Activated naive CD4-positive, alpha-beta T cell treated with anti-CD3 and anti-CD28 coated beads for 36 hours (primary cell): ENCODE measurements at places on chromosomes 5 and 9. TPM values are rescaled to one million over a fixed set of nuclear protein-coding genes. Genes with fewer than 3 reads are reported as not detected.

CDC14B gene
- 0.89 TPM for total RNA-seq

PHYHD1 gene
- total RNA-seq = 0.44 TPM

GDNF gene
- total RNA-seq = not detected

CARTPT gene
- not detected for total RNA-seq

RNF208 gene
- 5.0 TPM for total RNA-seq

FSTL4 gene
- total RNA-seq = 0.30 TPM

- no peaks in the 10 kb centered on the region for H3K36me3 ChIP-seq
- DNase-seq = no peak
- no peaks in the 10 kb centered on the region for H3K27me3 ChIP-seq
These were observed 157.9 kb downstream of the NFIB start for GRCh38 chr9:14156046-14156445.

DNA sequence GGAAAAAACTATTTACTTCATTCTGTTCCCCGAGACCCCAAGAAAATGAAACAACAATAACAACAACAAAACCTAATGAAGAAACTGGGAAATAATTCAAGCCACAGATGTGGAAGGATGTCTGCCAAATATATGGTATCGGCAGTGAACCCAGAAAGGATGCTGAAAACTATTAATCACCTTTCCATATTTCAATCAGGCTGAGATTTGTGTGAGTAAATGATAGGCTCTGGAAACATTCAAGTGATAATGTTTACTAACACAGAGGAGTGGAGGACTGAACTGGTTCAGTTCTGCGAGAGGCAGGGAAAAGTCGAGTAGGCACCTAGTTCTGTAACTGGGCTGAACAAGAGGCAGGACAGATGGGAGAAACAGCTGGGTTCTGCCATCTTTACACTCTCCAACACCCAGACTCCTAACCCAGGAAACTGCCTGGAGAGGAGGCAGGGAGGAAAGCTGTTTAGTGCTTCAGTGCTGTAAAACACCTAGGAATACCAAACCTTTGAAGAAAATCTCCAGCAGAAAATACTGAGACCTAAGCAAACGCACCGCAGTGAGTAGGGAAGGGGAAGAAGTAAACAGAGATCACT lies 96.8 kb upstream of the GNA14 start:
- H3K4me3 ChIP-seq = no peak overlapping the region
- no peaks in the 10 kb centered on the region for H3K27me3 ChIP-seq
- H3K27ac ChIP-seq = no peak overlapping the region
- no peak for DNase-seq
- peaks cover 45% of the 10 kb centered on the region for H3K4me1 ChIP-seq

- H3K4me1 ChIP-seq = no peaks in the 10 kb centered on the region
- no peak overlapping the region for H3K4me3 ChIP-seq
- H3K36me3 ChIP-seq = no peaks in the 10 kb centered on the region
- no peaks in the 10 kb centered on the region for H3K27me3 ChIP-seq
- H3K27ac ChIP-seq = no peak overlapping the region
These were observed 1829.6 kb upstream of the NUDT12 start for GRCh38 chr5:105392122-105392709.

- H3K4me3 ChIP-seq = no peak overlapping the region
- no peaks in the 10 kb centered on the region for H3K27me3 ChIP-seq
- DNase-seq = no peak
These were observed 597.9 kb downstream of the PTPRD start for GRCh38 chr9:10014889-10015288.

- DNase-seq = peak; percentile 11
- no peak overlapping the region for H3K27ac ChIP-seq
- peaks cover 30% of the 10 kb centered on the region for H3K4me1 ChIP-seq
- peaks cover 45% of the 10 kb centered on the region for H3K27me3 ChIP-seq
These were observed 4.0 kb downstream of the TSLP start for GRCh38 chr5:111075520-111075919.

DNA sequence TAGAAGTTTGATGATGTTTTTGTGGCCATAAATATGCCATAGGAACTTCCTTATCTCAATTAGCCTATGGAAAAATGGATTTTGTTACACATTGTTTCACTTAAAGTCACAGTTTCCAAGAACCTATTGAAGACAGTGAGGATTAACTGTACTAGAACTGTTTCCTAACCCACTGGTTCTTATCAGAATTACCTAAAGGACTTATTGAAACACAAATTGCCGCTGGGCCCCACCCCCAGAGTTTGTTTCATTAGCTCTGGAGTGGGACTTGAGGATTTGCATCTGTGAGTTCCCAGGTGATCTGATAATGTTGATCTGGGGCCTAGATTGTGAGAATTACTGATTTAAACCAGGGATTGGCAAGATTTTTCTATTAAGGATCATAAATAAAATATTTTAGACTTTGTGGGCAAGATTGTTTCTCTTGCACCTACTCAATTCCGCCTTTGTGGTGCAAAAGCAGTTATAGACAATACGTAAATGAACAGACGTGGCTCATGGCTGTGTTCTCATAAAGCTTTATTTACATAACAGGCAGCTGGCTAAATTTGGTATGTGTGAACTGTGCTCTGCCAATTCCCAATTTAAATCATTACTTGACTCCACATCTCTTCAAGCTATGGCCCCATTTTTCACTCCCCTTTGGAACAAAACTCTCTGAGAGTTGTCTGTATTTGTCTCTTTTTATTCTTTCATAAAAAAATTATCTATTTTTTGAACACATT lies 9.3 kb downstream of the JAK2 start:
- H3K4me1 ChIP-seq = peaks cover 53% of the 10 kb centered on the region
- peaks cover 62% of the 10 kb centered on the region for H3K36me3 ChIP-seq
- peak overlapping the region; percentile 8 for H3K27ac ChIP-seq
- no peak for DNase-seq
- H3K27me3 ChIP-seq = no peaks in the 10 kb centered on the region

DNA sequence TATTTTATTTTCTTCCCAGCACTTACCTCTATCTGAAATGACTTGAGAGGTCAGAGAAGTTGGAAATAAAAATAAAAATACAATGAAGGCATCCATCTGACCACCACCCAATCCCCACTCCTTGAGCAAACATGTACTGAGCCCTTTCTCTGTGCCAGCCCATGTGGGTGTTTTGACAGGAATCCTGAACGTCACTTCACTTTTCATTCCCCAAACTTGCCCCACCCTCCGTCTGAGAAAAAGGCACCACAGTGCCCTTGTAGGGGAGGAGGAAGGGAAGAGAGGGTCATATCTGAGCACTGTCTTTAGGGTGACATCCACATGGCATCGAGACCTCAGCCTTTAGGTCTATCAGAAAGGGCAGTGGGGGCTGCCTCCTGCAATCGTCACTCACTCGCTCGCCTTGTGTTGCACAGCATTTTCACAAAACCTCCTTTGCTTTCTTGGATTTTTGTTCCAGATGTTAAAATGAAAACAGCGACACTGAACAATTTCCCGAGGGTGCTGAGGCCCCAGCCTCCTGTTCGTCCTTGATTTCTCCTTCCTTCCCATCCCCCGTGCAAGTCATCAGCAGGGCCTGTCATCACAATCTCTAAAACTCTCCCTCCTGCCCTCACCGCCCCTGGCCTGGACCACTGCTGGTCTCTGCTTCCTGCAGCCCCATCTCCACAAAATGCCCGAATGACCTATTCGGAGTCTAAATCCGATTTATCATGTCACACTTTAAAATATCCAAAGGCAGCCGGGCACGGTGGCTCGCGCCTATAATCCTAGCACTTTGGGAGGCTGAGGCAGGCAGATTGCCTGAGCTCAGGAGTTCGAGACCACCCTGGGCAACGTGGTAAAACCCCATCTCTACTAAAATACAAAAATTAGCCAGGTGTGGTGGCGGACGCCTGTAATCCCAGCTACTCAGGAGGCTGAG lies 13.0 kb downstream of the HIGD2A start:
- H3K36me3 ChIP-seq = peaks cover 8% of the 10 kb centered on the region
- no peak overlapping the region for H3K27ac ChIP-seq
- DNase-seq = no peak
- no peak overlapping the region for H3K4me3 ChIP-seq

DNA sequence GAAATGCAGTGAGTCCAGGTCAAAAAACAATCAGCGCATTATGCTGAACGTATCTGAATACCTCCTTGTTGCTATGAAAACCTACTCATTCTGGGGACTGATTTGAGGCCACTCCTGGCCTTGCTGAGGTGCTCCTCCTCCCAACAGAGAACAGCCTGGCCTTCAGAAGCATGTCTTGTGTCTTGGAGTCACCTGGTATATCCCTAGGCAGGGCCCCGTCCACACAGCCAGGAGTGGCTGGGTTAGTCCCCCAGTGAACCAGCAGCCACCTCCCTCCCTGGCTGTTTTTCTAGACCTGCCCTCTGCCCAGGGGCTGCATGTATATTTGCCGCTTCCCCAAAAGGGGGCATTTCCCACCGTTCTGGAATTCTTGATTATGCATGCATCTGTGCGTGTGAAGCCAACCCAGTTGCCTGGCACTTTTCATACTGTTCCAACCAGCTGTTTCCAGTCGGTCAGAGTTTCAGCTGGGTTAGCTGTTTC lies 99.2 kb upstream of the SPATA31C2 start:
- no peak for DNase-seq
- no peak overlapping the region for H3K4me3 ChIP-seq
- H3K36me3 ChIP-seq = no peaks in the 10 kb centered on the region
- H3K4me1 ChIP-seq = peaks cover 11% of the 10 kb centered on the region

- H3K4me1 ChIP-seq = no peaks in the 10 kb centered on the region
- no peak overlapping the region for H3K27ac ChIP-seq
- H3K4me3 ChIP-seq = no peak overlapping the region
- no peaks in the 10 kb centered on the region for H3K27me3 ChIP-seq
- no peak for DNase-seq
These were observed 17.5 kb upstream of the SPRY4 start for GRCh38 chr5:142342128-142342981.

- DNase-seq = no peak
- H3K4me1 ChIP-seq = no peaks in the 10 kb centered on the region
- no peak overlapping the region for H3K27ac ChIP-seq
- no peak overlapping the region for H3K4me3 ChIP-seq
- H3K36me3 ChIP-seq = no peaks in the 10 kb centered on the region
These were observed 325.2 kb downstream of the PSAT1 start for GRCh38 chr9:78622126-78622525.

DNA sequence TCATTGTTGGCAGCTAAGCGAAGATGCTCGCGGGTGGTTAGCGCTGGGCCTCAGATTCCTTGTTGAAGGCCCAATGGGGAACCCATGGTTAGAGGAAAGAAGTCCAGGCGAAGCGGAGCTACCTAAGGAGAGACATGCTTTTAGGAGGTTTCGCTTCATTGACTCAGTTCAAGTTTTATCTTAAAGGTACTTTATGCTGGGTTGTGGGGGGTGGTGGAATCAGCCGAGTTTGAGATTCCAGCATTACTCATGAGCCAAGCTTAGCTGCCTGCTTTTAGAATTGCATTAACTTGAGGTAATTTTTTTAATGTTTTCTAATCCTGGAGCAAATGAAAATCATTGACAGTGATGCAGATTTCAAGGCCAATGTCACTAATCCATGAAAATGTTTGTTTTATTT lies 16.1 kb downstream of the MEGF10 start:
- DNase-seq = no peak
- no peak overlapping the region for H3K4me3 ChIP-seq
- peaks cover 2% of the 10 kb centered on the region for H3K27me3 ChIP-seq
- no peak overlapping the region for H3K27ac ChIP-seq

GRCh38 chr5:141039517-141039916 lies 11.7 kb upstream of the PCDHB1 start:
- no peak overlapping the region for H3K27ac ChIP-seq
- H3K27me3 ChIP-seq = peaks cover 12% of the 10 kb centered on the region
- no peaks in the 10 kb centered on the region for H3K36me3 ChIP-seq
- DNase-seq = no peak
- no peak overlapping the region for H3K4me3 ChIP-seq

GRCh38 chr5:139808481-139809330 lies 13.1 kb downstream of the PSD2 start:
- H3K27me3 ChIP-seq = peaks cover 11% of the 10 kb centered on the region
- DNase-seq = peak; percentile 63
- no peak overlapping the region for H3K27ac ChIP-seq

GRCh38 chr5:12658871-12659446 lies 754.7 kb upstream of the CTNND2 start:
- H3K4me3 ChIP-seq = no peak overlapping the region
- H3K4me1 ChIP-seq = no peaks in the 10 kb centered on the region
- no peaks in the 10 kb centered on the region for H3K36me3 ChIP-seq

GRCh38 chr9:14325147-14325546 lies 11.2 kb upstream of the NFIB start:
- H3K36me3 ChIP-seq = no peaks in the 10 kb centered on the region
- no peak for DNase-seq
- H3K27me3 ChIP-seq = peaks cover 38% of the 10 kb centered on the region
- no peak overlapping the region for H3K4me3 ChIP-seq

DNA sequence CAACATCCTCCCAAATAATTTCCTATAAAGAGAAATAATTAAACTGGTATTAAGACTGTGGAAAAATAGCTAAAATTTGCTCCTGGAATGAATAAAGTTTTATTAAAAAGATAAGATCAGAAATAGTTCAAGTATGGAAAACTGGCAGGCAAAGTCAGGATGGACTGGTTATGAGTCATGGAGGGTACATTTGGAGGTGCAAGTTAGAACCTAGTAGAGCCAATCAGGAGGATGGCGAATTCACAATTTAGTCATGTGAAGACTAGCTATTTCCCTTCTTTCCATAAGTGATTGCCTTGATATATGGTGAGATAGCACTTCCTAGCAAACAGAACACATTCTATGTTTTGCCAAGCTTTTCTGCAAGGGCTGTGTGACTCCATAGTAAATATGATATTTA lies 1303.5 kb downstream of the EFNA5 start:
- H3K27ac ChIP-seq = no peak overlapping the region
- H3K4me1 ChIP-seq = no peaks in the 10 kb centered on the region
- H3K36me3 ChIP-seq = no peaks in the 10 kb centered on the region
- no peak overlapping the region for H3K4me3 ChIP-seq
- DNase-seq = no peak
